ENCODE measurements at places on chromosomes 4 and X. TPM values are rescaled to one million over a fixed set of nuclear protein-coding genes. Genes with fewer than 3 reads are reported as not detected.

Gene TREX2
- 2.0 TPM for total RNA-seq

Gene SHOX
- not detected for total RNA-seq

Gene LNX1
- not detected for total RNA-seq

Gene SPANXA1
- total RNA-seq, result not detected

Gene PRRG1
- total RNA-seq, result 7.4 TPM

Gene XPNPEP2
- total RNA-seq, result not detected

Gene HELT
- total RNA-seq, result not detected

Gene CACNA1F
- not detected for total RNA-seq

Gene POU3F4
- not detected for total RNA-seq

Gene DMP1
- 0.03 TPM for total RNA-seq

Gene TLR10
- not detected for total RNA-seq

Gene CPE
- 1.6 TPM for total RNA-seq

Gene EMCN
- total RNA-seq, result not detected

Data from A549 treated with DMSO at 1 μM for 4 hours (cell line).